Fibroblast of villous mesenchyme (primary cell): ENCODE measurements at places on chromosomes 11 and 22.
A peak's percentile ranks its signal among the peaks of the same experiment; 100 is the strongest.

DNA sequence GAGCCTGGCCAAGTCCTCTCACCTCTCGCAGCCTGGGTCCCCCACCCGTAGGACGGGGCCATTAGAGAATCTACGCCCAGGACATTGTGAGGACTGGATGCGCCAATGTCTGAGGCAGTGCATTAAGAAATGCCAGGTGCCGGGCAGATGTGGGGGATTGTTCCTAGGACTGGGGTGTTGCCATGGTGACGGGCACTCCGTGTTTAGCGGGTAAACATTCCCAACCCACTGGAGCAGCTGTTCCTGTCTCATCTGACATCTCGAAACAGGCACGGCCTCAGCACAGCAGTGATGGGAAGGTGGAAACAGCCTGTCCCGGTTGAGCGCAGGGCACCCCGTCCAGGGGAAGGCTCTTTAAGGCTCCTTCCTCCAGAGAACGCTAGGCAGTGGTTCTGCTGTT is 99.6 kb upstream of the RTL6 start:
- no peak for DNase-seq

DNA sequence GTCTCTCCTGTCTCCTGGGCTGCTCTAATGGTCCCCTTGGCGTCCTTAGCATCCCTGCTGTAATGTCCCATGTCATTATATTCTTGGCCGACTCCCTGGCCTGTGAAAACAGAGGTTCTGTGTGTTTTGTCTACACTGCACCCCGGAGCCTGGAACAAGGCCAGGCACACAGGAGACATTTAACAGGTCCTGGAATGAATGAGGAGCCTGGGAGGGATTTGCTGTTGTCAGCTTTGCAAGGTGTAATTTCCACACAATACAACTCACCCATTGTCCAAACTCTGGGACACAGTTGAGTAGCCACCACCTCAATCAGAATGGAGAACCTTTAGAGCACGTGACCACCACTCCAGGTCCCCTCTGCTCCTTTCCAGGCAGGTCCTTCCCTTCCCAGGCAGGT is 14.9 kb upstream of the PDGFB start:
- DNase-seq, result no peak

- peak; percentile 63 for DNase-seq
These were observed 8.0 kb downstream of the RNF121 start for GRCh38 chr11:71936825-71937224.

DNA sequence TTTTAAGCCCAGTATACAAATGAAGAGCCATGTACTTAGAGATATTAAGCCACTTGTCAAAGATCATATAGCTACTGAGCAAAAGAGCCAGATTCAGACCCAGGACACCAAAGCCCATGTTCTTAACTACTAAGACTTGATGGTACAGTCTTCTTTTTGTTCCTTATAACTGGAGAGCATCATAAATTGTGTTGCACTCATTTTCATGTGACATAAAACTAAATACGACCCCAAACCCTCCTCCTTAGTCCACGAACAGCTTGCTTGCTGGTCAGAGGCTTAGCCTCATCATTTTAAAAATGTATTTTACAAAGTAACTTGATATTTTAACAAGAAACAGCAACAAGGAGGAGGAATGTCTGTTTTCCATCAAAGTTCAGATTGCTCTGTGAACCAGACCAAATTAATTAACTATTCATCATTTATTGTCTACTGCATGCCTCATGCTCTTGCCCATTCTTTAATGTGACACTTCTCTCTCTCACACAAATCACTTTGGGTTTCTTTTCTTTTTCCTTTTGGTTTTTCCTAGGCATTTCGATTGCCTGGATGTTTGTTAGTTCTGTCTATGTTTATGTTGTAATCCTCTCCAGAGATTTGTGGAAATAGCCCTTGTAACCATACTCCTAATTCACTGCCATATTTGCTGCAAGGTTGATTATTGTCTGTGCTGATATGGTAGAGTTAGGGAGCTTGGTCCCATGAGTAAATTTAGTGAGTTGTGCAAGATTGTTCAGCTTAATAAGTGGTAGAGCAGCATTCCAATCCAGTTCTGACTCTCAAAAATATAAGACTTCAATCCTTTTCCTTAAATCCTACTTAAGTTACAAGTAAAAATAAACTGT is 8.4 kb upstream of the ARHGAP20 start:
- DNase-seq, result peak; percentile 71

- DNase-seq, result no peak
These were observed 388 bp upstream of the MUS81 start for GRCh38 chr11:65859812-65860277.

DNA sequence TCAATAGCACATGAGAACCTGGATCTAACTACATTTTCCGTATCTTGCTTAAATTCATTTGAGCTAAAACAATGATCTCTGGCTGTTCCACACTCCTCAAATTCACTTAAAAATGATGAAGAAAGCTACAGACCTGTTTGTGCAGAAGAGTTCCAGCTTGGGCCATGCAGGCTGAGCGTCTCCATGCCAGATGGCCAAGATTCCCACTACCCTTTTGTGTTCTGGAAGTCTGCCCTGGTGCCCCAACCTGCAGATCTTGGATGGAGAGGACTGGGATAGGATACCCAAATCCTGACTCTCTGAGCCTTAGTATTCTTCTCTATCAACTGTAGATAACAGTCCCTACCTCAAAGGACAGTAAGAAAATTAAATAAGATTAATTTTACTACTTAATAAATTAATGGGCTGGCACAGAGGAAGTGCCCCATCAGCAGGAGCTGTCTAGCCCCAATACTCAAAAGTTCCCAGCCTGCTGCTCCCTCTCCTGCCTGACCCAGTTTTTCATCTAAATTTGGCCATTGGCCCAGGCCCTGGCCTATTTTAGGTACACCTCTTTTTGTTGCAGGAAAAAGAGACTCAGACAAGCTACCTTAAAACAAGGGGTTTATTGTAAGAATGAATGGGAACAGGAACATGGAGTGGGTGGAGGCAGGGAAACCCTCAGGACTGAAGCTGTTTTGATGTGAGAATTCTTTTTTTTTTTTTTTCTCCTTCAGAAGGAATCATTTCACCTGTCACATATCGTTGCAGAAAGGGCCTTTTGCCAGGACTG is 81.4 kb upstream of the GRK3 start:
- no peak for DNase-seq

GRCh38 chr22:49076300-49077035 is 751.2 kb downstream of the BRD1 start:
- DNase-seq, result no peak

DNA sequence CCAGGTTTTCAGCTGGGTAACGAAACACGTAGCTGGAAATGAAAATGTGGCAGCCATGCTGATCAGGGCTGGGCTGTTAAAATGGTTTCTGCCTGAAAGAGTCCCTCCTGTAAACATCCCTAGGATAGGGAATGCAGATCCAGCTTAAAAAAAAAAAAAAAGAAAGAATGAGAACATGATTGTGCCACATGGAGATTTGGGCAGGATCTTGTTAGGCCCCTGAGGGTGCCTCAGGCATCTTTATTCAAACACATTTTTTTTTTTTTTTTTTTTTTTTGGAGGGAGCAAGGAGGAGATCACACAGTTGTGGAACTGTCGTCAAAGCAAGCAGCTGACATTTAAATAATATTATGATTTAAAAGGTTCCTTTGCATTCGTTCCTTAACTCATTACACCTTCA is 900.3 kb downstream of the OPCML start:
- DNase-seq, result no peak

- DNase-seq, result no peak
These were observed 27.2 kb downstream of the RPS6KA4 start for GRCh38 chr11:64385945-64386704.

- no peak for DNase-seq
These were observed 26.5 kb downstream of the CTTN start for GRCh38 chr11:70424765-70425344.

DNA sequence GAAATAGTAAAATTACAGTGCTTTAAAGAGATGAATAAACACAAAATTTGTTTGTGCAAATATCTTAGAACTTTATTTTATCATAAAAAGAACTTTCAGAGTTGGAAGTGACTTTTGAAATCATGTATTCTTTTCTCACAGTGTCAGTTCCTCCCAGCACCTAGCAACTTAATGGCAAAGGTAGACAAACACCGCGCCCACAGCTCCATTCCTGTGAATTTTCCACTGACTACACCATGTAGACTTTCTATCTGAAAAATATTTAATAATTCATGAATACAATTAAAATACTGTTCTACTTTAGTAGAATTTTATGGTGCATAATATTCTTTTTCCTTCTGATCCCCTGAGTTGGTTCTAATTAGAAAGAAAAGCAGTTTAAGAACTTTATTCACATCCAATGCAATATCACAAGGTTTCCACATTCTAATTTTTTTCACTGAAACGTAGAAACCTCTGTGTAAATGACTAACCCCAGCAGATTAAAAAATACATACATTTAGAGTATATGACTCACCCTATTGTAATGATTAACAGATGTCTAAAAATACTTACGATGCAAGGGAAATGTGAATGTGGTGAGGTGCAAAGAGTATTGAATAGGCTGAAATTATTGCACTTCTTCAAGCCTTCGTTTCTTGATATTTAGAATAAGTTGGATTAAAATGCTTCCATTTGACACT is 218.2 kb upstream of the CCDC179 start:
- DNase-seq, result peak; percentile 26

GRCh38 chr11:2287091-2287490 is 14.6 kb downstream of the C11orf21 start:
- no peak for DNase-seq

DNA sequence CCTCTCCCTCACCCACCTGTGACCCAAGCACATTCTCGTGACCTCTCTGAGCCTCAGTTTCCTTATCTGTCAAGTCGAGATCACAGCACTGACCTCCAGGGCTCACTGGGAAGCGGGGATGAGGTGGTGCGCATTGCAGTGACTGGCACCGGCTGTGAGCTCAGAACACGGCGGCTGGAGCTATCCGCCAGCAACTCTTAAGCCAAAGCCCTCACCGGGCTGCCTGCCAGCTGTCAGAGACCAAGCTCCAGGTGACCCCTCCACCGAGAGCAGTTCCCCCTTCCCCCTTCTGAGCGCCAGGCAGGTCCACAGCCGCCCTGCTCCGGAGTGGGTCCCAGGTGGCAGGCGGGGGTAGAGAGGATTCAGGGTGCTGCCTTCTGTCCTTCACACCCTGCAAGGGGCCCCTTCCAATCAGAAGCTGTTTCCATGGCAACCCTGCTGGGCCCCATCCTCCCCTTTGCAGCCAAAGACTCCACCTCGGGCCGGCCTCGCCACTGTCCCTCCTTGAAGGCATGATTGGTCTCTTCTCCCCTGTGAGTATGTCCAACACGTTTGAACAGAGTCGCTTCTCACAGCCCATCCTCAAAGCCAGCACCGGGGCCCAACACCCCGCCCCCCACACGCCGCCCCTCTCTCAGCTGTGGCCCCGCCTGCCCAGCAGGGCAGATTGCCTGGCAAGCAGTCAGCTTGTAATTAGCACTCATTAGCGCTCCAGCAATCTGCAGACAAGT is 98.7 kb downstream of the WNT7B start:
- DNase-seq, result no peak

DNA sequence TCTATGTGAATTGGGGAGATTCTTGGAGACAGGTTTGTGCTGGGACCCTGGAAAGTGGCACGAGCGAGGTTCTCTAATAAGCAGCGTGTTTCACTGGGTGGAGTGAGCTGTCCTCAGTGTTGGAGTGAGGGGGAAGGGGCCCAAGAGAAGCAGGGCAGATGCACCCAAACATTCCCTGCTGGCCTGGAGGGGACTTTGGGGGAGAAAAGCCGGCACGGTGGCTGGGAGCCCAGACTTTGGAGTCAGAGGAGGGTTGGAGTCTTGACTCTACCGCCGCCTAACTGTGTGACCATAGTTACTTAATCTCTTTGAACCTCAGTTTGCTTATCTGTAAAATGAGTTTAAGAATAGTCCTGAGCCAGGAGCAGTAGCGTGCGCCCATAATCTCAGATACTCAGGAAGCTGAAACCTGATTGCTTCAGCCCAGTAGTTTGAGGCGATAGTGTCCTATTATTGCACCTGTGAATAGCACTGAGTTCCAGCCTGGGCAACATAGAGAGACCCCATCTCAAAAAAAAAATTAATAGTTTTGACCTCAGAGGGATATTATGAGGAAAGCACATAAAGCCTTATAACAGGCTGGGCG is 614 bp downstream of the NR1H3 start:
- no peak for DNase-seq

DNA sequence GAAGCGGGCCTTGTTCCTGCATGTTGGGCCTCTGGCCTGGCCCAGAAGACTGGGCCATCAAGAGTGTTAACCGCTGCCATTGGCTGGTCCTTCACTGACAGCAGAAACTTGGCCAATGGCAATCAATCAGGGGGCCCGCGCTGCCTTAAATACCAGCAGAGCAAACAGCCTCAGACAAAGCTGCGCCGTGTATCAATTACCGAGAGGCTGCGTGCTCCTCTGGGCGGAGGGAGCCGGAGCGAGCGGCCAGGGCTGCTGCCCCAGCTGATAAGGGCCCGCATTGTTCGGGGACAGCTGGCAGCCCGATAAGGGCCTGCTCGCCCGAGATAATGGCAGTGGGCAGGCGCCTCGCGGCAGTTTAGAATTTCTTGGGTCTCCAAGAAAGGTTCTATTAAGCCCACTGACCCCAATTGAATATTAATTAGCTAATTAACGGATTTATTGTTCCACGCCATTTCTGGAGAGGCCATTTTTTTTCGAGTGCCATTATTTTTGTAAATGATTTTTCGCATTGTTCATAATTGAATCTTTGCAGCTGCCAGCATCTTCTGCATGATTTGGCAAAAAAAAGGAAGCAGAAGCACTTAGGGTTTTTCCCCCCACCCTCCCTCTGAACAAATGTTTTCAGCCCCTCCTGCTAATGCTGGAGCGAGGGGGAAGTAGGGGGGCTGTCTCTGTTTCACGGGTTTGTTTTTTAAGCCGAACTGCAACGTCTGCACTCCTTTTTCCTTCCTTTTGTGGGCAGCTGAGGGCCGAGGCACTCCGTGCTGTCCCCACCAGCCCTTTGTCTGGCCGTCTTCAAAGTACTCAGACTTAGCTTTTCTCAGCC is 37.6 kb upstream of the RIC3 start:
- no peak for DNase-seq

GRCh38 chr11:105609832-105610781 is at the start of gene GRIA4:
GRIA4 (plus strand) TSS chr11:105610073; CDS start chr11:105610998, 925 bp downstream.
- DNase-seq, result peak; percentile 46

DNA sequence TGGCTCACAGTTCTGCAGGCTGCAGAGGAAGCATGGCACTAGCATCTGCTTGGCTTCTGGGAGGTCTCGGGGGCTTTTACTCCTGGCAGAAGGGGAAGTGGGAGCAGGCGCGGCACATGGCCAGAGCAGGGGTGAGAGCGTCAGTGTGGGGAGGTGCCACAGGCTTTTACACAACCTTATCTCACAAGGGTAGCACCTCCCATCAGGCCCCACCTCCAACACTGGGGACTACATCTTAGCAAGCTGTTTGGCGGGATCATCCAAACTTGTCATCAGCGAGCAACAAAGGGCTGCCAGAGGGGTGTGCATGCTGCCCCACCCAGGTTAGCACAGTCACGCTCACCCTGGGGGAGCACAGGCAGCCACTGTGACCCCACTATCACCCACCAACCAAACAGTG is 18.9 kb upstream of the YPEL1 start:
- DNase-seq, result peak; percentile 29
